ENCODE measurements at places on chromosomes 3 and 15. TPM values are rescaled to one million over a fixed set of nuclear protein-coding genes. Genes with fewer than 3 reads are reported as not detected.
A peak's percentile ranks its signal among the peaks of the same experiment; 100 is the strongest.

- DNase-seq, result no peak
Measured at GRCh38 chr3:148901987-148902791, 37.1 kb downstream of the CPA3 start.

The ZSCAN2 gene
- total RNA-seq, result 9.0 TPM

- no peak for DNase-seq
Measured at GRCh38 chr15:72034859-72035650, 82.9 kb downstream of the MYO9A start.

- DNase-seq, result peak; percentile 38
Measured at GRCh38 chr3:42503957-42504333, 1.5 kb downstream of the VIPR1 start.

The SUCNR1 gene
- 0.34 TPM for total RNA-seq

DNA sequence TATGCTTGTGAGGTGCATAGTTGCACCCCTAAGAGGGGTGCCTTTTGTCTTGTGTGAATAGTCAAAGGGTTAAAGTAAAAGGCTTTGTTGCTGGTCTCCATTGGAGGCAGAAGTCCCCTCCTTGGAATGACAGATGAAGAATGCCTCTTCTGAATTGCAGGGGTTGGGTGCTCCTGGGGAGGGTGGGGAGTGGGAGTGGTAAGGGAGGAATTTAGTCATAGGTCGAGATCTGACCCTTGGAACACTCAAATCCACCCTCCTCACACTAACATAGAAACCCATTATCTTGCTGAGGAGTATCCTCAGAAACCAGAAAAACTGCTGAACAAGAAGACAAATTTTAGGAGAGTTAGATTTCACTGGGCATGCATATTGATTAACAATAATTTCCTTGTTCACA lies 4.7 kb downstream of the CTXND1 start:
- no peak for DNase-seq

The DUOX1 gene
- total RNA-seq, result 85.5 TPM

The CTNNB1 gene
- total RNA-seq, result 335 TPM

The ZPLD1 gene
- 0.10 TPM for total RNA-seq

The CFAP100 gene
- total RNA-seq, result not detected

GRCh38 chr3:125437631-125438435 lies 62.7 kb upstream of the ZNF148 start:
- peak; percentile 59 for DNase-seq

- DNase-seq, result no peak
Measured at GRCh38 chr3:3628676-3629328, 170.4 kb upstream of the LRRN1 start.

The RASL12 gene
- 32.8 TPM for total RNA-seq

GRCh38 chr3:4771243-4771642 lies 208.0 kb upstream of the BHLHE40 start:
- DNase-seq, result no peak

The FOXL2 gene
- not detected for total RNA-seq

DNA sequence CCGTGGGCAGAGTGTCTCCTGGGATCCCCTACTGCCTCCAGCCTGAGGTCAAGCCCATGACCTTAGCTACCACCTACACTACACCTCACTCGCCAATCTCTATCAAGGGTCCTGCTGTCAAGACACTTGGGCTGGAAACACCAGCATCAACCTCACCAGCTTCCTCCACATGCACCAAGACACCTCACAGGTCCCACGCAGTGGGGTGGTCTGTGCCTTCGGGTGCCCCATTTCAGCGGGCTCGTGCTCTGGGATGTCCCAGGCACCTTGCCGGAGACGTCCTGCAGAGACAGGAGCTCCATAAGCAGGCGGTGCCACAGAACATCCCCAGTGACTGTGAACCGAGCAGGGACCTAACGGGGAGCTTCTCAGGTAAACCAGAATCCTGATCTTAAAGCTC lies 20.0 kb downstream of the CYFIP1 start:
- no peak for DNase-seq

- no peak for DNase-seq
Measured at GRCh38 chr3:157175691-157176507, 16.0 kb upstream of the CCNL1 start.

- DNase-seq, result peak; percentile 74
Measured at GRCh38 chr3:181176601-181177000, 187.1 kb upstream of the DNAJC19 start.

DNA sequence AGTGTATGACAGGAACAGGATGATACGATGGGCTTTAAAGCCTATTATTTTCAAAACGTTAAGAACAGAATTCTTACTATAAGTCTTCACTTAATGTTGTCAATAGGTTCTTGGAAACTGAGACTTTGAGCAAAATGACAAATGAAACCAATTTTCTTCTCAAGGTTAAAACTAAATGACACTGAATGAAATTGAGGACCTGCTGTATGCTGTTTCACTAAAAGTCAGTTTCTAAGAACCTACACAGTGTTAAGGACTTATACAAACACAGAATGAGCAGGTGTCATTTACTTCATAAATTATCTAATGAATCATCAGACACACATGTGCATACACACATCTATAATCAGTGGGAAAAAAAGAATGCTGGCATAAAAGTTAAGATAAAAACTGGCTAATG lies 106.9 kb downstream of the RFTN1 start:
- DNase-seq, result no peak

- no peak for DNase-seq
Measured at GRCh38 chr15:78617516-78617915, 3.3 kb downstream of the CHRNA3 start.

The EPHA3 gene
- 11.4 TPM for total RNA-seq

The PPCDC gene
- 23.4 TPM for total RNA-seq

- DNase-seq, result peak; percentile 92
Measured at GRCh38 chr3:9396301-9396631, 1.1 kb upstream of the SETD5 start.
